Naive thymus-derived CD8-positive, alpha-beta T cell (primary cell): ENCODE measurements at places on chromosomes 3 and 15. TPM values are rescaled to one million over a fixed set of nuclear protein-coding genes. Genes with fewer than 3 reads are reported as not detected.

DNA sequence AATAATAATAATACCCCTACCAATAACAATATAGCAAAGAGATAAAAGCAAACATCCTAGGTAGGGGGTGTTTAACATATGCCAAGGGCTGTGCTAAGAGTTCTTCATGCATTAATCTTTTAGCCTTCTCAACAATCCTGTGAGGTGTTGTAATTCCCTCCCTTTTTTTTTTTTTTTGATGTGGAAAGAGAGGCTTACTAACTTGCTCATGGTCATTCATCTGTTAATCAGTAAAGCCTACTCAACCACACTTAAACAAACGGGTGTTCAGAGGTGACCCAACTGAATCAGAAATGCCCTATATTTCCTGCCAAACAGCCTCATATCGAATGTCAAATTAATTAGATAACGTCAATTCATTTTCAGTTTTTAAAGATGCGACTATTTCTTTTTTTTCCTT is 232.1 kb downstream of the CTNNB1 start:
- H3K27ac ChIP-seq = no peak overlapping the region
- peaks cover under 1% of the 10 kb centered on the region for H3K4me1 ChIP-seq
- peaks cover 10% of the 10 kb centered on the region for H3K36me3 ChIP-seq
- H3K27me3 ChIP-seq = peaks cover 3% of the 10 kb centered on the region

GRCh38 chr15:38075466-38075865 is 141.0 kb downstream of the TMCO5A start:
- H3K27ac ChIP-seq = no peak overlapping the region
- H3K4me1 ChIP-seq = peaks cover 19% of the 10 kb centered on the region
- H3K4me3 ChIP-seq = no peak overlapping the region
- no peaks in the 10 kb centered on the region for H3K36me3 ChIP-seq
- H3K27me3 ChIP-seq = peaks cover 47% of the 10 kb centered on the region
- DNase-seq = no peak

- DNase-seq = no peak
- H3K4me3 ChIP-seq = no peak overlapping the region
- peaks cover 39% of the 10 kb centered on the region for H3K27me3 ChIP-seq
- no peak overlapping the region for H3K27ac ChIP-seq
- no peaks in the 10 kb centered on the region for H3K36me3 ChIP-seq
These were observed 72.2 kb upstream of the EPHB3 start for GRCh38 chr3:184489268-184489841.

DNA sequence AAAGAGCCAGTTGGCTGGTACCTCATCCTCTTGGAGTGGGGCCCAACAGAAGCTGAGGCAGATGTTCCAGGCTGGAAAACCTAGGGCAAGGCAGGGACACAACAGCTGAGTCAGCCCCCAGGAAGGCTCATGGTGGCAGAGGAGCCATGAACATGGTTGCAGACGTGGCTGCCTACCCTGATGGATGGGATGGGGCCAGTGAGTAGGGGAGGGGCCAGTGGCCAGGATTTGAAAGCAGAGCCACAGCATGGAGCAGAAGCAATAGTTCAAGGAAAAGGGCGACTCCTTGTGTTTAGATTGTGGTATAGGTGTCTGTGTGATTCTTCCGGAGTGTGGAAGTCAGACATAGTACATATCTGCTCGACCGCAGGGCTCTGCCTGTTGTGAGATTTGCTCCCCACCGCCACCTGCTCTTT is 24.2 kb downstream of the PXYLP1 start:
- DNase-seq = no peak
- H3K36me3 ChIP-seq = peaks cover 10% of the 10 kb centered on the region
- H3K4me1 ChIP-seq = peaks cover 39% of the 10 kb centered on the region
- H3K27me3 ChIP-seq = no peaks in the 10 kb centered on the region

- peaks cover 96% of the 10 kb centered on the region for H3K36me3 ChIP-seq
- no peak for DNase-seq
- H3K27me3 ChIP-seq = no peaks in the 10 kb centered on the region
- H3K4me1 ChIP-seq = peaks cover 8% of the 10 kb centered on the region
- H3K4me3 ChIP-seq = no peak overlapping the region
These were observed 11.2 kb upstream of the CXCR6 start for GRCh38 chr3:45932112-45932511.

- H3K27me3 ChIP-seq = no peaks in the 10 kb centered on the region
- H3K4me1 ChIP-seq = peaks cover 8% of the 10 kb centered on the region
- DNase-seq = no peak
- H3K36me3 ChIP-seq = no peaks in the 10 kb centered on the region
- H3K27ac ChIP-seq = no peak overlapping the region
- no peak overlapping the region for H3K4me3 ChIP-seq
These were observed 29.3 kb upstream of the MYO1E start for GRCh38 chr15:59401824-59402569.

- no peak for DNase-seq
- H3K36me3 ChIP-seq = no peaks in the 10 kb centered on the region
- H3K4me3 ChIP-seq = no peak overlapping the region
- H3K27ac ChIP-seq = no peak overlapping the region
These were observed 329.9 kb downstream of the RBMS3 start for GRCh38 chr3:29610781-29611180.

SNTN gene
- polyA plus RNA-seq = not detected

CEP63 gene
- 32.2 TPM for polyA plus RNA-seq
